ENCODE measurements at places on chromosomes 12 and 14.

- peak; percentile 4 for DNase-seq
- no peak overlapping the region for H3K27ac ChIP-seq
- H3K4me3 ChIP-seq = peak overlapping the region; percentile 75
These were observed 10.5 kb downstream of the ARHGEF25 start for GRCh38 chr12:57621497-57622292.

DNA sequence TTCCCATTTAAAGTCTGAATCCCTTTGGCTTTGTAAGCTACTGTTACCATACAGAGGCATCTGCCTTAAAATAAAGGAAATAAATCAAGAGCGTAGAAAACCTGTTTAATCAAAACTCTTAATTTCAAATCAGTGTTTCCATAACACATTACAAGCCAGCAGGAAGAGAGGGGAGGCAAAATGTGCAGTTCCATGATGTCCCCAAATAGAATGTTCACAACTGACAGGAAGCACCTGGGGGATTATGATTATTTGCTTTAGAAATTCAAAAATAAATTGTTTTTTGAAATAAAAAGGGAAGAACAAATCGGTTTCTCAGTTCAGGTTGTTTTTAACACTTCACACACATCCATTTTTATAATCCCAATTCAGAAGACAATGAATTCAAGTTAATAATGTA lies 21.4 kb downstream of the SOCS2 start:
- DNase-seq = no peak
- no peaks in the 10 kb centered on the region for H3K36me3 ChIP-seq
- no peaks in the 10 kb centered on the region for H3K27me3 ChIP-seq
- H3K27ac ChIP-seq = no peak overlapping the region

- no peak overlapping the region for H3K4me3 ChIP-seq
- no peaks in the 10 kb centered on the region for H3K27me3 ChIP-seq
These were observed 35.6 kb upstream of the UBC start for GRCh38 chr12:124949779-124950728.

DNA sequence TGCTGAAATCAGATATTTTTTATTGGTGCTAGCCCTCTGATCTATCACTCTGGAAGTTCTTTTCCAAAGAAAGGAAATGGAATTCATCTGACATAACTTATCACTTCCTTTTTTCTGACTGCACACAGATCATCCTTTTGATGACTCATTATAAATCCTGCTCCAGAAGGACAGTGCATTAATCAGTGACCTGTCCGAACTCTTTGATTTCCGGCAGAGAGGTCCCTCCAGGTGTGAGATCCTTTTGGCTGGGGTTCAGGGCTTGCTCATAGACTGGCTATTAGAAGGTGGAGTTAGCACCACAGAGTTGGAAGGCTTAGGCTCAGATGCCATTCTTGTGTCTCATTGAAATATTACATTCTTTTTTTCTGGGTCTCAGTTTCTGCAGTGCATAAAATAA lies 328.2 kb downstream of the ZFP36L1 start:
- peaks cover 2% of the 10 kb centered on the region for H3K27me3 ChIP-seq
- peak; percentile 58 for DNase-seq
- H3K4me3 ChIP-seq = peak overlapping the region; percentile 40
- peak overlapping the region; percentile 67 for H3K27ac ChIP-seq

DNA sequence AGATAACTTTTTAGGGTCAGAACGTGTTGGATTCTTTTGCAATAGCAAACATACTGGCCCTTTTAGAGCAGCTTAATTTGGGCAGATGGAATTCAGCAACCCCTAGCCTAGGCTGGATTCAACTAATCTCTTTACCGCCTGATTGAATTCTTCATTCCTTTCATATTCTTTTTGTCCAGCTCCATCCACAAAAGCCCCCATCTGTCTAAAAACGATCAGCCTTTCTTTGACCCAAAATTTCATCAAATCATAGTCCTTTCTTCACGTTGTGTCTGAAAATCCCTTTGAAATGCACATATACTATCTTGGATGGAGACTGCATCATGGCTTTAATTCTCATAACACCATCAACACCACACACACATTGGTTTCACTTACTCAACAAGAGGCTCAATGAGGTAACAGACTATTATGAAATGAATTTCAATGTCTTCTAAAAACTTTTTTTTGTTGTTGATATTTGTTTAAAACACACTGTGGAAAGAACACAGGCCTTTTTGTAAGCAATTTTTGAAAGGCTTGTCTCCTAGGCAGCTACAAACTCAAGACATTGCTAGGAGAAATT lies 128.0 kb upstream of the EEA1 start:
- no peak overlapping the region for H3K4me3 ChIP-seq
- no peak for DNase-seq
- no peaks in the 10 kb centered on the region for H3K36me3 ChIP-seq
- no peak overlapping the region for H3K27ac ChIP-seq
- H3K27me3 ChIP-seq = peaks cover 10% of the 10 kb centered on the region

GRCh38 chr14:91144425-91145145 lies 30.7 kb downstream of the DGLUCY start:
- 0 out of 2 replicates have a peak, but pooled peaks cover 2% of the 10 kb centered on the region for H3K27me3 ChIP-seq
- peak overlapping the region; percentile 36 for H3K4me3 ChIP-seq
- H3K36me3 ChIP-seq = peaks cover 7% of the 10 kb centered on the region
- peak overlapping the region; percentile 83 for H3K27ac ChIP-seq
- peak; percentile 74 for DNase-seq

DNA sequence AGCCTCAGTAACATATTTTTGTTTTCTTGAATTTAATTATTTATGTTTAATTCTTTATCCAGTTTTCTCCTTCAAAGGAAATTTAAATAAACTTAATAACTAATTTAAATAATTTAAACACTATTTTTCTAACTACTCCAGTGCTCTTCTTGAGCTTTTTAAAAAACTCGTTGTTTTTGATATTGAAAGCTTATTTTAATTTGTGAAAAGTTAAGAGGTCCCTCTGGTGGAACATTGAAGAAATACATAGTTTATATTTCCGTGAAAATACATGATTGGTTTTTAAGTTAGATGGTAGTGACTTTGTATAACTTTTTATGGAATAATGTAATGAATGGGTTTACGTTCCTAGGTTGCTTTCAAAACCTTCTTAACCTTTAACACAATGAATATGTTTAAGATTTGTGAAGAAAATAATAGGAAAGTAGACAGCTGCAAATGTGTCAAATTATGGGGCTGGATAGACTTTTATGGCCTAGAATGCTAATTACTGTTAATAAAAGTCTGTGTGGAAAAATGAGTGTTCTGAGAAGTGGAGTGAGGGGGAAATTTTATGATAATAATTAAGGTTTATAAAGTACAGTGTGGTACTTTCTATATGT lies 45.9 kb upstream of the MSRB3 start:
- peaks cover 27% of the 10 kb centered on the region for H3K36me3 ChIP-seq
- no peaks in the 10 kb centered on the region for H3K27me3 ChIP-seq
- H3K4me3 ChIP-seq = no peak overlapping the region
- H3K27ac ChIP-seq = no peak overlapping the region

DNA sequence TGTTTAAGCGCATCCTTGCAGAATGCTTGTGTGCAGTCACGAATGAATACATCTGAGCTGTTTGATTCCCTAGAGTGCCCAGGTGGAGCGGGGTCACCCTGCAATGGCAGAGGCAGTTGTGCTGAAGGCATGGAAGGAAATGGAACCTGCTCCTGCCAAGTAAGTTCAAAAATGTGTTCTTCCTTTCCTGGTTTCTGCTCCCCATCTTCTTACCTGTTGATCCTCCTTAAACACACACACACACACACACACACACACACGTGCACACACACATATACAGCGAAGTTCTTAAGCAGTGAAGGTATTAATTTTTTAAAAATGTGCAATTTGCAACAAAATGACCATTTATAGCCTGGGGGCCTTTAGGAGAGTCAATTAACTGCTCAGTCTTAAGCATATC lies 33.3 kb downstream of the STAB2 start:
- peaks cover 10% of the 10 kb centered on the region for H3K4me1 ChIP-seq
- H3K27me3 ChIP-seq = peaks cover 3% of the 10 kb centered on the region

- peak overlapping the region; percentile 35 for H3K27ac ChIP-seq
- DNase-seq = no peak
- H3K4me1 ChIP-seq = peaks cover 20% of the 10 kb centered on the region
- H3K4me3 ChIP-seq = no peak overlapping the region
- no peaks in the 10 kb centered on the region for H3K27me3 ChIP-seq
- peaks cover 34% of the 10 kb centered on the region for H3K36me3 ChIP-seq
These were observed 24.9 kb downstream of the SFSWAP start for GRCh38 chr12:131735476-131736445.

DNA sequence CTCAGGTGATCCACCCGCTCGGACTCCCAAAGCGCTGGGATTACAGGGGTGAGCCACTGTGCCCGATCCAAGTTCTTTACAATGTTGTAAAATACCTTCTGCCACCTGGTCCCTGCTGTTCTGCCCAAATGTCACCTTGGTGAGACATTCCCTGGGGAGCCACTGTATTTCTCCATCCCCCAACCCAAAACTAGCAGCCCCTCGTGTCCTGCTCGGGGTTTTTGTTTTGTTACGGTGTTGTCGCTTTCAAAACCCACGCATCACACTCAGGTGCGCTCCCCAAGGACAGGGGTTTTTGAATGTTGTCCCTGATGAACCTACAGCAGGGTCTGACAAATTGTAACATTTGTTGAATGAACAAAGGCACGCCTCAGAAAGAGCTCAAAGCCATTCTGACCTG lies 37.4 kb downstream of the CAMKK2 start:
- H3K4me3 ChIP-seq = no peak overlapping the region
- H3K27ac ChIP-seq = no peak overlapping the region
- no peak for DNase-seq
- no peaks in the 10 kb centered on the region for H3K4me1 ChIP-seq
- H3K27me3 ChIP-seq = no peaks in the 10 kb centered on the region

- H3K27ac ChIP-seq = peak overlapping the region; percentile 64
- H3K27me3 ChIP-seq = no peaks in the 10 kb centered on the region
- peaks cover 56% of the 10 kb centered on the region for H3K4me1 ChIP-seq
- no peak overlapping the region for H3K4me3 ChIP-seq
- DNase-seq = no peak
These were observed 10.4 kb downstream of the OSBPL8 start for GRCh38 chr12:76549131-76549530.

GRCh38 chr12:14510574-14510973 lies 57.1 kb downstream of the PLBD1 start:
- no peak overlapping the region for H3K27ac ChIP-seq
- no peak for DNase-seq
- no peaks in the 10 kb centered on the region for H3K36me3 ChIP-seq
- H3K4me1 ChIP-seq = no peaks in the 10 kb centered on the region

GRCh38 chr14:86797075-86797351 lies 1196.0 kb downstream of the GALC start:
- peaks cover 61% of the 10 kb centered on the region for H3K4me1 ChIP-seq
- H3K4me3 ChIP-seq = no peak overlapping the region
- peaks cover 12% of the 10 kb centered on the region for H3K36me3 ChIP-seq
- H3K27me3 ChIP-seq = no peaks in the 10 kb centered on the region
- H3K27ac ChIP-seq = peak overlapping the region; percentile 86

DNA sequence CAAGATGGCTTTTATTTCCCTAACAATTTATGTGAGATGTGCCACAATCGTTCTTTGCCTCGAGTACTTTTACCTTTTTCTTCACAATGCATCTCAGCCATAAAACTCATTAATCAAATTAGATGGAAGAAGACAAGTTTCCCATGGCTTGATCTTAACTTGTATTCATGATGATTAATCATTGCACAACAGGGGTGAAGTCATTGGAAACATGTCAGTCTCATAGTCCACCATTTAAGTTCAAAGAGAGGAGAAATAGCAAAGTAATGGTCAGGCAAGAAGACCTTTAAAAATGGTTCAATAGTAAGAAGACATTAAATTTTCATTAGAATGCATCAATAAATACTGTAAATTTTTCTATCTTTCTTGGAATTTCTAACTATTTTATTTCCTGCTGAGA lies 136.3 kb downstream of the FOXG1 start:
- no peaks in the 10 kb centered on the region for H3K36me3 ChIP-seq
- H3K27ac ChIP-seq = no peak overlapping the region
- no peaks in the 10 kb centered on the region for H3K4me1 ChIP-seq
- H3K27me3 ChIP-seq = no peaks in the 10 kb centered on the region

All from HFFc6 (cell line).